CD4-positive, alpha-beta T cell treated with Interferon alpha-2 for 1 hour (primary cell): ENCODE measurements at places on chromosomes 6 and 20.

- DNase-seq = peak; percentile 24
Measured at GRCh38 chr20:4592316-4593148, 129.2 kb upstream of the PRND start.

DNA sequence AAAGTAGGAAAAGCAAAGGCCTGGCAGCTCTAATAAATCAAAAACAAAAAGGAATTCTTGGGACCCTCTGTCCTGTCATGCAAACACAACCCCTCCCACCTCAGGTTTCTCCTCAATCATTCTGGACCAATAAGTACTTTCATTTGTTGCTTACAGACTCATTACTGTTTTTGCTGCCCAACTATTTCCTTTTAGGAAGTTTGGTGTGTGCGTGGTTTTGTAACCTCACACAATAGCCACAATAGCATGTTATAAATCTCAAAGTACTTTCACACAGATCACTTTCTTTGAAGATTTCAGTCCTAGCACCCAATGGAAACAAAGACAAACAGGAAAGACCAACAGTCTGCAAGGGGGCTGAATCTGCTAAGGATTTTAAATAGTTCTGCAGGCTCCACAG, 4.5 kb downstream of the MRPL14 start:
- peak; percentile 40 for DNase-seq

- no peak for DNase-seq
Measured at GRCh38 chr6:15384901-15385300, 139.0 kb downstream of the JARID2 start.

GRCh38 chr6:2632368-2632767, 118.4 kb downstream of the MYLK4 start:
- DNase-seq = no peak

- DNase-seq = no peak
Measured at GRCh38 chr6:164409309-164410009, 899.9 kb downstream of the C6orf118 start.

- DNase-seq = no peak
Measured at GRCh38 chr20:58828136-58828535, 22.6 kb downstream of the GNAS-AS1 start.

DNA sequence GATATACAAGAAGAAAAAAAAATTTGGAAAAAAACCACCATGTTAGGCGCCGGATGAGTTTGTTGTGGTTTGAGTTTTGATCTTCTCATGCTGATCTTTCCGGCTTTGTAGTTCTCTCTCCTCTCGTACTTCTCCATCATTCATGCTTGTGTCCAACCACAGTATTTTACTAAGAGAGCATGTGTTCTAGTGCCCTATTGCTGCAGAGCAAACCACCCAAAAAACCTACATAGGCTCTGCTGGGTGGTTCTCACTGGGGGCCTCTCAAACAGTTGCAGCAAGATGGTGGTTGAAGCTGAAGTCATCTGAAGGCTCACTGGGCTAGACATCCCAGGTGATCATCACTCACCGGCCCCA, 404.2 kb downstream of the PLCB1 start:
- DNase-seq = no peak

GRCh38 chr20:40651151-40651550, 37.9 kb downstream of the MAFB start:
- DNase-seq = no peak

DNA sequence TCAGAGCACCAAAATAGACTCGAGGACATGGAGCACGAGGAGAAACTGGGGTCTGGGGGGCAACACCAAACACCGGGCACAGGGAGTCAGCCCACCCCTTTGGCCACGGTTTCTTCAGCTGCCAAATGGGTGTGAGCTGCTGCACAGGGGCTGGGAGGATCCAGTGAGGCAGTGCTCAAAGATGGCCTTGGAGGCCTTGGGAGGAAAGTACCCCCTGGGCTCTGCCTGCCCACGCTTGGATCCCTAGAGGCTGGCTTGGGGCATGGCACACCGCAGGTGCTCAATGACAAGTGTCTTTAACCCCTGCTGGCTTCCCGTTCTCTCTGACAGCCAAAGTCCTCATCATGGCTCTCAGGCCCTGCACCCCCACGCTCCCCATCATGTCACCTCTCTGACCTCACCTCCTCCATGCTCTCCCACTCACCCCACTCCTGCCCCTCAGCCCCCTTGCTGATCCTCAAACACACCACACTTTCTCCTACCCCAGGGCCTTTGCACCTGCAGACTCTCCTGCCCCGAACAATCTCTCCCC, 190.3 kb downstream of the ANKRD60 start:
- DNase-seq = no peak

DNA sequence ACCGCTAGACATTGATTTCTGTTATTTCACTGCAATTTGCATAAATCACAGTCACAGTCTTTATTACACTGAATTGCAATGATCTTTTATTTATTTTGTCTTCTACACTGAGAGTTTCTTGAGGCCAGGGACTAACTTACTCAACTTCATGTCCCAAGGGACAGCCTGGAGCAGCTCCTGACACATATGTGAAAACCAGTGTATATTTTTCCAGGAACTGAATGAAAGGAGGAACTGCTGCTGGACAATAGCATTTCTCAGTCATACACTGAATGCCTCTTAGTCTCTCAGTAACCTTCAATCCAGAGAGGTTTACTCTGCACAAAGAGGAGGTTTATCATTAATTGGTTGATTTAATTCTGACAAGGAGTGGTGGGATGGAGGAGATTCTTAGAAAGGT, 5.9 kb downstream of the F13A1 start:
- DNase-seq = no peak

DNA sequence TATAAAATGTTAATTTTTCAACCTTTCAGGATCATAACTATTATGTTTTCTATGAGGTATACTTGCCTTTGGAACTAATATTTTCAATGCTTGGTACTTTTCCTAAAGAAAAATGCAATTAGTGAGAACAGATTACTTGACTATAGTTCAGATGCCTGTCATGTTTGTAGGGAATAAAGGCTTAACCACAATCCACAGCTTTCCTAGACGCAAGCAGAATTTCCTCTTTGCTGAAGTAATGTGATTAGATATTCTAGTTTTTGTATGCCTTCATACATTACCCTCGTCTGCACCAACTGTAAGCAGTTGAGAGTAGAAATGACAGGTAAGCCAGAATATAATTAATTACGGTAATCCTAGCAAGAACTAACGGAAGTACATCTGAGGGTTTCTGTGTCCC, 581.4 kb upstream of the MMS22L start:
- no peak for DNase-seq

- DNase-seq = no peak
Measured at GRCh38 chr6:113315879-113316278, 541.3 kb upstream of the MARCKS start.

GRCh38 chr6:98380589-98380988, 453.8 kb upstream of the POU3F2 start:
- DNase-seq = no peak

- DNase-seq = no peak
Measured at GRCh38 chr6:105015482-105015881, 58.6 kb downstream of the LIN28B start.

GRCh38 chr6:51450248-51450957, 631.7 kb downstream of the TFAP2B start:
- no peak for DNase-seq

DNA sequence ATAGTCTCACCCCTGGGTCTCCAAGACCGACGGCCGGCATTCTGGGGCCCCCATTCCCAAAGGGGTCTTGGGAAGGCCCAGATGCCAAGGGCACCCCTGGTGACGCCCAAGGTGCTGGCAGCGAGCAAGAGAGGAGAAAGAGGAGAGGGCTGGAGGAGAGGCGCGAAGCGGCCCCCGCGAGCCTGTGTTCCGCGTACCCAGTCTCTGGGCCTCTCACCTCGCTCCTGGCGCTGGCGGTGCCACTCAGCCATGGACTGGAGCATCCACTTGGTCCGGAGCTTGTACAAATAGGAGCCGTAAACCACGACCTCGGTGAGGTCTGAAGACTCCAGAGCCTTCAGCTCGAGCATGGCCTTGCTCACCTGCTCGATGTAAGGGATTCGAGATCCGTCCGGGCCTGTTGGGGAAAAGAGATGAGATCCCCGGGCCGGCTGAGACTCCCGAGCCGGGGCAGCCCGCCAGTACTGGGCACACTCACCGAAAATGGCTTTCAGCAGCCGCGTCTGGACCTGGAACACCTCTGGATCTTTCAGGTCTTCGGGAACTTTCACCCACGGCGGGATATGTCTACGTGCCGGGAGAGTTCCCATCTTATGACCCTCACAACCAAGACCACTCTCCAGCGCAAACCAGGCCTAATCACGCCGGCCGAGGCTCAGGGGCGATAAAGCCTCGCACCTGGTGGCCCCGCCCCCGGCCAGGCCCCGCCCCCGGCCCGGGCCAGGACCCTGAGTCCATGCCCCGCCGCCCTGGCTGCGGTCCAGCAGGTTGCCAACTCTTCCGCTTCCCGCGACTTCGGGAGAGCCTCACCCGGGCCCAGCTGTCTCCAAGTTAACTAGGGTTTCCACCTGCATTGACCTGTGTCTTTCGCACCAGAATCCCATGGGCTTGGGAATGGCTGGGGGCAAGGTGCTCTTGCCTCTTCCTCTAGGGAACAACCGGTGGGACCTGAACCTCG, at the start of gene DPPA5:
Gene DPPA5 (minus strand): TSS at position 641 of the 958 bp plus-strand sequence. CDS start 51 bp downstream, at position 590.
- DNase-seq = no peak

GRCh38 chr20:36773107-36773596, 411 bp downstream of the DSN1 start:
- DNase-seq = no peak

- DNase-seq = peak; percentile 21
Measured at GRCh38 chr6:144036064-144036834, 28.2 kb upstream of the PLAGL1 start.

GRCh38 chr6:72653026-72653425, 31.2 kb downstream of the KCNQ5 start:
- no peak for DNase-seq

DNA sequence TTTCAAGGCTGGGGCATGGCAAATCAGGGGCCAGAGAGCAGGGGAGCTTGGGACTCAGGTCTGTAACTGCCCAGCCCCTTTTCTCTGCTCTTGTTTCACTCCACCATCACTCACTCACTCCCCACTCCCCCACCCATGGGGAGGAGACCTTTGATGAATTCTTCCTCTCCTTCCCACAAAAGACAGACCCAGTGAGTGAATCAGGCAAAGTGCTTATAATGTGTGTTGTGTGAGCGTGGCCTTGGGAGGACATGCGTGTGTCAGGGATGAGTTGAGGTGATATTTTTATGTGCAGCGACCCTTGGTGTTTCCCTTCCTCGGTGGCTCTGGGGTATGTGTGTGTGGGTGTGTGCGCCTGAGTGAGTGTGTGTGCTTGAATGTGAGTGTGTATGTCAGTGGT, 1.0 kb upstream of the CUL9 start:
- DNase-seq = no peak

GRCh38 chr6:136317971-136318370, 28.3 kb upstream of the BCLAF1 start:
- DNase-seq = no peak

DNA sequence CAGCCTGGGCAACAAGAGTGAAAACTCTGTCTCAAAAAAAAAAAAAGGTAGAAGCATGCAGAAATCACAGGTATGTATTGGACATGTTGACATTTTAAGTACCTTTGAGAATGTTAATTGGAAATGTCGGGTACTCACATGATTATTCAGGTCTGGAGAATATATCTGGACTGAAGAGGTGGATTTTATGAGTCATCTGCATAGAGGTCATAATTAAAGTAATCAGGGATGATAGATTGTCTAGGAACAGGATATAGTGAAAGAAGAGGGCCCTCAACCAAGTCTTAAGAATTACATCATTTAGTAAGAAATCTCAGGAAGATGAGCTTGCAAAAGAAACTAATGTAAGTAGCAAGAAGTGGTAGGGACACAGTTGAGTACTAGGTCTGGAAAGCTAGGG, 212.5 kb downstream of the UTRN start:
- no peak for DNase-seq

DNA sequence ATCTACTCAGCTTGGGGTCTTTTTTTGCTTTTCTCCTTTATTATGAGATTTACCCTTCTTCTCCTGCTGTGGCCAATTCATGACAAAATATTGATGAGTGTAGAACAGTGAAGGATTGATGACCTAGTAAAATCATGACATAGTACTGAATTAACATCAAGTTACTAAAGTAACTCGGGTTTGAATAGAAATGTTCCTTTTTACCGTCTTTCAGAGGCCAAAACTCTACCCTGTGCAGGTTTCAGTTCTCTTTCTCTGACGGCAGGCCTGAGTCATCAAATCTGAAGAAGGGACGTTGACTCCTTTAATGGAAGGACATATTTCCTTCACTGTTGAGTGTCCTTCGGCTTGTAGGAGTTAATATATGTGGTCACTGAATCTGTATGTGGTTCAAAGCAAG, 80.7 kb downstream of the RREB1 start:
- peak; percentile 3 for DNase-seq

DNA sequence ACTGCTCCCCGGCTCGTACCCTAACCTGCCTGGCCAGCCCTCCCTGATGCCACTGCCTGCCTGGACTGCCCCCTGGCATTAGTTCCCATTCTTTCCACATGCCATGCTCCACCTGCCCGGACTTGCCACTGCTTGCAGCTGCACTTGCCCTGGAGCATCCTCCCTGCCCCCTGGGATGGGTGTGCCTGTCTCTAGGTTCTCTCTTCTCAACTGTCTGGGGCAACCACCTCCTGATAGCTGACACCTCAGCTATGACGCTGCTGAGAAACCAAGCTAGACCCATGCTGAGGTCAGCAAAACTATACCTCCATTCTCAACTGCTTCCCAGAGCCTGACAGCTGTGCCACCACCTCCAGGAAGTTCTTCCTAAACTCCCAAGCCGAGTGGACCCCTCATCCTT, 72.1 kb downstream of the PERP start:
- DNase-seq = no peak

GRCh38 chr6:22789315-22789714, 219.9 kb downstream of the HDGFL1 start:
- no peak for DNase-seq
